Hematopoietic multipotent progenitor cell (in vitro differentiated cells): ENCODE measurements at places on chromosomes 4 and X. TPM values are rescaled to one million over a fixed set of nuclear protein-coding genes. Genes with fewer than 3 reads are reported as not detected.

TAF9B gene
- 17.2 TPM for total RNA-seq

FAM193A gene
- 36.9 TPM for total RNA-seq

COPS4 gene
- total RNA-seq = 53.1 TPM

ARMCX2 gene
- 16.2 TPM for total RNA-seq

AR gene
- 8.6 TPM for total RNA-seq

CITED1 gene
- not detected for total RNA-seq
